ENCODE measurements at places on chromosomes 13 and 19. TPM values are rescaled to one million over a fixed set of nuclear protein-coding genes. Genes with fewer than 3 reads are reported as not detected.

Gene ZNF836
- 8.3 TPM for total RNA-seq

Gene ALOX5AP
- not detected for total RNA-seq

Gene MEIS3
- total RNA-seq, result 32.2 TPM

DNA sequence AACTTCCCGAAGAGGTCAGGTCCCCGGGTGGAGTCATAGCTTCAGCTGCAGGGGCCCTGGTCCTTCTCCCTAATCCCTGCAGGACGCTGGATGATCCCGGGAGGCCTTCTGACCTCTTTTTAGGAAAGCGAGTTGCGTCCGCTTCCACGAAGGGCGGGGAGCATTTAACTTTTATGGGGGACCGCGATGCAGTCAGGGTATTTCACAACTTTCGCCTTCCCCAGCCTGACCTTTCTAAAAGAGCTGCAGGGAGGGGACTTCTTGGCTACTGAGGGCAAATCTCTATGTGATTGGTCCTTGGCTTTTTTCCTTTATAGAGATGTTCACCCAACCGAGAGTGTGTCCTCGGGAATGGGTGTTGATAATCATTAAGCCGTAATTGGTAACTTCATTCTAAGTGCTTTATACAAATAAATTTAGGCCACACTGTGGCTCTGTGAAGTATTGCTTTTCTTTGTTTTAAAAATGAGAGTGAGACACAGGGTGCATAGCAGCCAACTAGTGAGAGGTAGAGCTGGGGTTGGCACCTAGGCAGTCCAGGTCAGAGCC is 778 bp downstream of the ZNF230 start:
- peak; percentile 33 for DNase-seq
- no peaks in the 10 kb centered on the region for H3K27me3 ChIP-seq
- peak overlapping the region; percentile 92 for H3K4me3 ChIP-seq
- H3K36me3 ChIP-seq, result peaks cover 6% of the 10 kb centered on the region
- peaks cover 7% of the 10 kb centered on the region for H3K4me1 ChIP-seq

Gene NXNL1
- not detected for total RNA-seq
